Activated CD4-positive, alpha-beta T cell treated with anti-CD3 and anti-CD28 coated beads, Interleukin-2, Interleukin-6, amounts not matched to agents 100 ng/mL and 50 ng/mL, durations not matched to agents 16 hours and 8 hours (primary cell): ENCODE measurements at places on chromosomes 7 and 10.

- no peak for DNase-seq
Observed at GRCh38 chr10:94216201-94216600, 146.5 kb downstream of the NOC3L start.

- DNase-seq: no peak
Observed at GRCh38 chr7:47301657-47302295, 280.1 kb downstream of the TNS3 start.

DNA sequence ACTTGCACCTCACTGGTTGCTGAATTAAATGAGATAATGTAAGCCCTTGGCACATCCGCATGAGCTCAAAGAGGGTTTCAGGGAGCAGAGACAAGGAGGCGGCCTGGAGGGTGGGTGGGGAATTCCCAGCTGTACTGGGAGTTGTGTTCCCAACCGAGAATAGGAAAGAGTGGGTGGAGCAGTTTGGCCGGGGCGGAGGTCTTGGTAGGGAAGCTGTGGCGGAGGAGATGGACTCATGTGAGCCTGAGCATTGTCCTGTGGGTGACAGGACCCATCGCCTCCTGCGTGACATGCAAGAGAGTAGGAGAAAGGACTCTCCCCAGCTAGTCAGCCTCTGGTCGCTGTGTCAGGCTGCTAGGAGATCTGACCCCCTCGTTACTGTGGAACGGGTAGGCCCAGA is 41.0 kb upstream of the SAMD8 start:
- DNase-seq: no peak

DNA sequence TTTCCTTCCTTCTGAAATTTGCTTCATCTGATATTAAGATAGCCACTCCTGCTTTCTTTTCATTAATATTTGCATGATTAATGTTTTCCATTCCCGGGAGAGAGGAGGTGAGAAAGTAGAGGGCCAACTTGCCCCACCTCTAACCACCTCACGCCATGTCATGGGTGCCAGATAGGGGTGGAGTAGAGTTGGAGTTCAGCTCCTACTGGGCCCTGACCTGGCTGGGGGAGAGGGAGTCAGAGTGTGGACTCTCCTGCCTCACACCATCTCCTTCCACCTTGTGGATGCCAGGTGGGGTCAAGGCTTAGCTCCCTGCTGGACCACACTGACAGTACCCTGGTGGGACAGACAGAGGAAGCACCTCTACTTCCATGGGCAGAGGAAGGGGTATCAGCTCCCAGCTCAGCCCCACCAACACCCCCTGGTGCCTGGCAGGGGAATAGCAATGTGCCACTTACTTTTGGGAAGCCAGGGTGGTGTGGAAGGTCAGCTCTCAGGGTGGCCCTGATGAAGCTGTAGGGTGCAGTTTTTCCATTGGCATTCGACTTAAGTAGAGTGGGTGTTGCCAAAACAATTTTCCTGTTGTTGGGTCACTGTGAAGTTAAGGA is 28.0 kb downstream of the CHST12 start:
- peak; percentile 51 for DNase-seq

DNA sequence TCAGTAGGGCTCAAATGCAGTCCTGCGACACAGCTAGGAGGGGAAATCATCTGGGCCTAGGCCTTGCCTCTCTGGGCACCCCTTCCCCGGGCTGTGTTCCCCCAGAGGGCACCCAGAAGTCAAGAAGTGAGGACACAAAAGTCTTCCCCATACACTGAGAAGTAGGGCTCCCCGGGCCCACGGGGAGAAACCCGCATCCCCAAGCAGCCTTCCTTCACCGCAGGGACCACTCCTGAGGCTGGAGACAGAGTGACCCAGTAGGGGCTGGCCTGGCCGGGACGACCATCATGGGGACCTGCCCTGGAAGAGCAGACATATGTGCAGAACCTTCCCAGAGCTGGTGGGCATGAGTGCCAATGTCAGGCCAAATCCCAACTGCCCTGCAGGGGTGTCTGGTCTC is 163.5 kb downstream of the GFRA1 start:
- DNase-seq: no peak

GRCh38 chr7:65846008-65846570 is 26.8 kb upstream of the VKORC1L1 start:
- no peak for DNase-seq

GRCh38 chr10:76026176-76026771 is 594.9 kb downstream of the LRMDA start:
- no peak for DNase-seq

GRCh38 chr7:44712012-44712411 is 36.6 kb upstream of the ZMIZ2 start:
- no peak for DNase-seq

- DNase-seq: peak; percentile 31
Observed at GRCh38 chr10:34666008-34666704, 148.9 kb downstream of the PARD3 start.

DNA sequence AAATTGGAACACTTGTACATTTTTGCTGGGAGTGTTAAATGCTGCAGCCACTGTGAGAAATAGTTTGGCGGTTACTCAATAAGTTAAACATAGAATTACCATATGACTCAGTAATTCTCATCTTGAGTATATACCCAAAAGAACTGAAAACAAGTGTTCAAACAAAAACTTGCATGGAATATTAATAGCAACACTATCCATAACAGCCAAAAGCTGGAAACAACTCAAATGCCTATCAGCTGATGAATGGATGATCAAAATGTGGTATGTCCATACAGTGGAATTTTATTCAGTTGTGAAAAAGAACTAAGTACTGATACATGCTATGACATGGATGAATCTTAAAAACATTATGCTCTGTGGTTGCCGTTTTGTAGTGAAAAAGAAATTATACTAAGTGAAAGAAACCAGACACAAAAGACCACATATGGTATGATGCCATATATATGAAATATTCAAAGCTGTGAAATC is 63.0 kb upstream of the SP4 start:
- DNase-seq: peak; percentile 65

DNA sequence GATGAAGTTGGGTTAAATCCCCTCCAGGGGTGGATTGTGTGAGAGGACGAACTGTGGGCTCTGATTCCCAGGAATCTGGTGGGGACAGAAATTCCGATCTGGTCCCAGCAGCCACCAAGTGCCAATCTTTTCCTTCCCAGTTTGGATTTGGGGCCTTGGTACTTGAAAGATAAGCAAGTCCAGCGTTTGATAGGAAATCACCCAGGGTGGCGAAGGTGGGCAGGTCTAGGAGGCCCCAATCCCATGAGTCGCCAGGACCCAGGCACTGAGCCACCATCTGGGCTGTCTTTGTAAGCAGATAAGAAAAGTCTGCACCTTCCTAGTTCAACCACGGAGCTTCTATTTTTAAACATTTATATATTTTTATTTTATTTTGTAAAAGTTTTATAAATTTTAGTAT is 122.6 kb upstream of the LSM8 start:
- no peak for DNase-seq

DNA sequence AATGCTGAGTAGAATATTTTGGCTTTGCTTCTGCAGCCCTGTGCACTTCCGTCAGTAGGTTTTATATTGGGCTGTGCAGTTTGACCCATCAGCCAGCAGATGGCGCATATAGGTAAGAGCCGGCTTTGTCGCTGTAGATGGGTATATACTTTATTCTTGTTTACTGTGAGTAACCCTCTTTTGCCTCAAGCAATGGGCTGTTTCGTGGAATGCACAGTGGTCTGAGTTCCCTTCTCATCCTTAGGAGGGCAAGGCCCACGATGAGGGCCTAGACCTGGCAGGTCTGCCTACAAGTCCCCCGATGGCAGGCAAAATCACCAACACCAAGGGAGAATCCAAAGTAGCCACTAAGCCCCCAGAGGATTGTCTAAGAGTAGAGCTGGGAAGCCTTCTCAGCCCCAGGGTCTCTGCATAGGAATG is 1002.9 kb upstream of the KCND2 start:
- peak; percentile 63 for DNase-seq

GRCh38 chr7:134925766-134926165 is 60.5 kb upstream of the AGBL3 start:
- no peak for DNase-seq

DNA sequence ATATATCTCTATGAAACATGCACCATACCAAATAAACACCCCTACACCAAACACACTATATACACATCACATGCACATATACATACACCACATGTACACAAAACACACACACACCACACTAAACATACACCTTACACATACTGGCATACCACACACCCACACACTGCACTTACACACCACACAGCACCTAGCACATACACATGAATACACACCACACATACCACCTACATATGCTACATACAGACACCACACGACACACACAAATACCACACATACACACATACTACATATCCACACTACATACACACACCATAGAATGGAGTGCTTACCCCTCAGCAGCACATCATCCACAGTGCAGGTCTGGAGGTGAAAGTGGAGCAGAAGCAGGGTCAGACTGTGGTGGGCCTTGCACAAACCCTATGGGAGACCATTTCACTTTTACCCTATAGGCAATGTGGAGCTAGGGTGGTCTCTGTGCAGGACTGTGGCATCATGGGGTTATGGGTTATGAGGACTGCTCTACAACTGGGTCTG is 64.6 kb downstream of the WDFY4 start:
- no peak for DNase-seq

GRCh38 chr7:79037001-79037400 is 416.5 kb downstream of the MAGI2 start:
- DNase-seq: no peak

GRCh38 chr7:31382722-31383121 is 42.2 kb upstream of the NEUROD6 start:
- no peak for DNase-seq

DNA sequence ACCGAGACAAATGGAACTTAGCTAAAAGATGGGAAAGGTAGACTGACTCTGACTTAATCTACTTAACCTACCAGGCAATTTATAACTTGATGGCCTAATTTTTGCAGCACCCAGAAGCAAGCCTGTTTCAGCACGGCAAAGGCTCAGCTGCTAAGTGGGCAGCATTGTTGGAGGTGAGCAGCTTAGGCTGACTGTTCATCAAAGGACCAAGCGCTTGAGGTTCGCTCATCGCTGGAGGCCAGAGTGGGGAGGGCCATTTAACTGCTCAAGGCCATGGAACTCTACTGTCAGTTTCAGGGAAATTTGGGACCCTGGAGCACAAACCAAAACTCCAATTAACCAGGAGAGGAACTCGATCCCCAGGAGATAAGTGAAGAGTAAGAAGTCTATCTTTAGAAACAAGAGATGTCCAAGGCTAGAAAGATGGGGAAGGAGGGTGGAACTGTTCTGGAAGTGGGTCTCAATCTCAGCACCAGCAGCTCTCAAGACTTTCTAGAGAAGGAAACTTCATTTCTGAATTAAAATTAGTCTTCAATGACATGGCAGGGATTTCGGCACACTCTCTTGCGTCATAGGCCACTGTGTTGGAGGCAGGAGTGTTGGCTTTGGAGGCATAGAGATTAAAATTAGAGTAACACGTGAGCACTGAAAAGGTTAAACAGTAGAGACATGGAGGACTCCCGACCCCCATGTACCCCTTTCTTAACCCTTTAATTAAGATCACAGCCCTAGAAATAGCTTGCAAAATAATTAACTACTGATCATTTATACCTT is 43.1 kb downstream of the EGFR start:
- no peak for DNase-seq

- no peak for DNase-seq
Observed at GRCh38 chr7:142636751-142637150, 112.5 kb upstream of the PRSS1 start.

DNA sequence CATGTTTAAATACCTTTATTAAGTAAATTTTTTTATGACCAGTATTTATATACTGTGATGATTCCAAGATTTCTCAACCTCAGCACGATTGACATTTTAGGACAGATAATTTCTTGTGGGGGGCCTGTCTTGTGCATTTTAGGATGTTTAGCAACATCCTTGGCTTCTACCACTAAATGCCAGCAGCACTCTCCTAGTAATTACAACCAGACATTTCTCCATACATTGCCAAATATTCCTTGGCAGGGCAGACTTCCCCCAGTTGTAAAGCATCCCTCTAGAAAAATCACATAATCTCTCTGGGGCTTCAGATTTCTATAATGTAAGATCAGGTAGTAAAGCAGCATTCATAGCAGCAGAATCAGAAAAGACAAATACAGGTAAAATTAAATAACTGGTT is 7.8 kb upstream of the LIPM start:
- no peak for DNase-seq

- no peak for DNase-seq
Observed at GRCh38 chr10:44725404-44725803, 185.7 kb upstream of the TMEM72 start.

DNA sequence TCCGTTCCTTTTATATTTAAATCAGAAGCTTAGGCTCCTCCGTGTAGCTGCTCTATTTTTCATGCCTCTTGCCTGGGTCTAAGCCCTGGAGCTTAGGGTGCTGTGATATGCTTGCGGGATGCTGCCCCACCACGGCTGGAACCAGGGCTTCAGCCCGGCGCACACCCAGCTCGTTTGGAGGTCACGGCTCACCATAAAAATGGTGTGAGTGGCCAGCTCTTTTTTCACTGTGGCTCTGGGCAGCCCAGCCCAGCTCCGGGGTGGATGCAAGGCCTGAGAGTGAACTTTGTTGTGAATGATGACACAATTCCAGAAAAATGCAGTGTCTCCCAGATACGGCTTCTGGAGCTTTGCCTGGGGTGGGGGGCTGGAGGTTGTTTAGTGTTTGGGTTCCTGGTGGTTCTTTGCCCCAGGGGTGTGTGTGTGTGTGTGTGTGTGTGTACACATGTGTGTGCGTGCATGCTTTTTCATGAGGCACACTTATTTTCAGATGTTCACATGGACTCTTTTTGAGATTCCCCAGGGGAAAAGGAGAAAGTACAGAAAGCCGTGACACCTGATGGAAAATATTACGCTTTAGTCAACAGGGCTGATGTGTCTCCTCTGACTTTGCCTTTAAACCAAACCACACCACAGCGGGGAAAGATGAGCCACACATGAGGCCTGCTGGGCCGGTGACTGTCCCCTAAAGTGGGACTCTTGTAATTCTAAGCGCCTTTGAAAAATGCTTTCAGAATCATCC is 46.2 kb downstream of the GRK5 start:
- DNase-seq: peak; percentile 30

- DNase-seq: no peak
Observed at GRCh38 chr7:144784943-144785342, 50.9 kb downstream of the TPK1 start.

- peak; percentile 80 for DNase-seq
Observed at GRCh38 chr10:124741281-124741921, 2.8 kb downstream of the FAM53B start.

DNA sequence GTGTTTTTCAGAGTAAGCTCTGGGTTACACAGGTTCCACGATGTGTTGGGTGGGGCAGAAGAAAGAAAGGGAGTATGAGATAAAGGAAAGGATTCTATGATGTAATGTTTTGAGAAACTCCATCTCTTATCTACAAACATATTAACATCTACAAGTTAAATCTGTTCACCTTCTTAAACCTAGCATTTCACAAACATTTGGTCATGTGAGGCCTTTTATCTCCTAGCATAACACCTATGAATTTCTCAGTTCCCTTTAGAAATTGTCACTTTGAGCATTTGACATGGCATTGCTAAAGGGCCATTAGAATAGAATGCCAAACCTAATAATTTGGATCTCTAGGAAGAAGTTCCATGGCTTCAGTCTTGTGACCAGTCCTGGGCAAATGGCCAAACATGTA is 217.1 kb upstream of the AOAH start:
- no peak for DNase-seq

- DNase-seq: peak; percentile 28
Observed at GRCh38 chr10:116723428-116724281, 18.7 kb downstream of the HSPA12A start.

GRCh38 chr7:121020249-121020988 is 31.9 kb downstream of the CPED1 start:
- DNase-seq: no peak

- DNase-seq: no peak
Observed at GRCh38 chr10:27041196-27041595, 59.1 kb downstream of the ANKRD26 start.

GRCh38 chr7:98354052-98354451 is 46.8 kb downstream of the BAIAP2L1 start:
- DNase-seq: no peak

- no peak for DNase-seq
Observed at GRCh38 chr7:102288285-102288930, 1.7 kb downstream of the SH2B2 start.
